ENCODE measurements at places on chromosomes 7 and 10.

GRCh38 chr10:44154956-44155355 lies 229.9 kb downstream of the CXCL12 start:
- no peak for DNase-seq

DNA sequence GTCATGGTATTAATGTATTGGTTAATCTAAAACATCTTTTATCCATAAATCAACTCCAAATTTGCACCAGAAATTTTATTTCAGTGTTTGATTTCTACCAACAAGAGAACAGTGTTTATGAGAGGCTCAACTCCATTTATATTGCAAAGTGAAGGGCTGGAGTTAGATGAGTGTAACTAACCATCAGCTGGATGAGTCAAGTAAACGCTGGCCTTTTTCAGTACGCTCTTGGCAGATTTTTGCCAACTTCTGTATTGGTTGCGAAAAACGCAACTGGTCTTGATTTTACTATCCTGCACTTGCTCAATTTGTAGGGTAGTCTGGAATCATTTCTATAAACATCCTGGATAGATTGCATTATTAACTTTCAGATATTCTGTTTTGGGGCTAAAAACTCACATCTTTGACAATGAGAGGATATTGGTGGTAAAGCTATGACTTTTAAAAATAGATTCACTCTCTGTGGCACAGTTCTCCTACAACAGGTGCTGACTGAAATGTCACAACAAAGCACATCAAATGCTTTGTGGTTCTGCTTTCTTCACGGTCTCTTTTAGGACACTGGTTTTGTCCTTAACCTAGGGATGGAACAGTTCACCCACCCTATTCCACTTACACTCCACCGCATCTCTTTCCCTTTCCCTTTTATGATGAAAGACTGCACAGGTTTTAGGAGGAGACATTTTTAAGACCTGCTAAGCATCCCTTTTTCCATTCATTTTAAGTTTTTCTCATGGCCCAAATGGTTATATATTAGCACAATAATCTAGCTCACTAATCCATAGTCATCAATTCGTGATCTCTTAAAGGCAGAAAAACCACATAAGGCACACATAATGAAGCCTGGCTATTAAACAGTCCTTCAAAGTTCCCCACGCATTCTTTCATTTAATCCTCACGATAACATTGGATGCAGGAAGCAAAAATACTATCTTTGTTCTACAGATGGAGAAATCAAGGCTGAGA lies 12.8 kb downstream of the CACNA2D1 start:
- no peak for DNase-seq

DNA sequence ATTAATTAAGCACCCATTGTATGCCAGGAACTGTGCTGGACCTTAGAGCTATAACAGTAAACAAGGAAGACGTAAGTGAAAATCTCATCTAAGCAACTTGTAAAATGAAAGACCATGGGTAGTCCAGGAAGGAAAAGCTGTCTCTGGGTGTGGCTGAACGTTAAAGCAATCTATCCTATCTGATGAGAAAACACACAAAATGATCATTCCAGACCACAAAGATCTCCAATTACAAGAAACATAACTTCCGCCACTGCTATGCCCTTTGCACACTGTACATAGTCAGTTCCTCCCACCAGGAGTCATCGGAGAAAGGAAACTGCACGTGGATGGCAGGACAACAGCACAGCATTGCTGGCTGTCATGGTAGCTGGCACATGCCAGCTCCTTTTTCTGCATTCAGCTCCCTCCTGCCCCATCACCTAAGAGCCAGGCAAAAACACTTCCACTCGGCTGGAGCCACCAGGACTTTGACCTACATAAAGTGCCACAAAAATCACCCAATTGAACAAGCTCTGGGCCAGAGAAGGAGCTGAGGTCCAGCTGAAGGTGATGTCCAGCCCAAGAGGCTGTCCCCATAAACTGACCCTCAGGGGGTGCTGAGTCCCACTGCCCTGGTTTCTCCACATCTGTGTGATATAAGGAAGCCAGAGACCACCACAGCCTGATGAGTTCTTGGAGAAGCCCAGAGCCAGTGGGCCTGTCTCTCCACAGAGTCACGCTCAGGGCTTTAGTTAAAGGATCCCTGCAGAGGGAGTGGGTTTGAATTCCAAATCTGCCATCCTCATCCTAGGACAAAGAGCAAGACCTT lies 56.4 kb downstream of the STEAP1B start:
- DNase-seq: no peak

DNA sequence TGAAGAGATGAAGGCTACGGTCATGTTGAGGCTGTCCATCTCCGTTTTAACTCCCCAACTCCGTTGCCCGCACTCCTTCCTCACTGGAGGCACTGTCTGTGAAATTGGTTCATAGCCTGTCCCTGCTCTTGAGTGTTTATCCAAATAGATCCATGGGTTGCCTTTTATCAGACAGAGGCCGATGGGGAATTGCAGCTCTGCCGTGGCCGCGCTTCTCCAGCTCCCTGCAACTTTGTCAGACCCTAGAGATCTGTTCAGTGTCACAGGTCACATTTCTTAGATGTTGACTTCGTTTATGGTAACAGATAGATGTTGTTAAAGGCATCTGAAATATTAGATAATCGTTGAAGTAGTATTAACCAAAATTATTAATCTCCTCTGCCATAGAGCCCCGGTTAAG lies 14.7 kb downstream of the PPP2R2D start:
- no peak for DNase-seq

DNA sequence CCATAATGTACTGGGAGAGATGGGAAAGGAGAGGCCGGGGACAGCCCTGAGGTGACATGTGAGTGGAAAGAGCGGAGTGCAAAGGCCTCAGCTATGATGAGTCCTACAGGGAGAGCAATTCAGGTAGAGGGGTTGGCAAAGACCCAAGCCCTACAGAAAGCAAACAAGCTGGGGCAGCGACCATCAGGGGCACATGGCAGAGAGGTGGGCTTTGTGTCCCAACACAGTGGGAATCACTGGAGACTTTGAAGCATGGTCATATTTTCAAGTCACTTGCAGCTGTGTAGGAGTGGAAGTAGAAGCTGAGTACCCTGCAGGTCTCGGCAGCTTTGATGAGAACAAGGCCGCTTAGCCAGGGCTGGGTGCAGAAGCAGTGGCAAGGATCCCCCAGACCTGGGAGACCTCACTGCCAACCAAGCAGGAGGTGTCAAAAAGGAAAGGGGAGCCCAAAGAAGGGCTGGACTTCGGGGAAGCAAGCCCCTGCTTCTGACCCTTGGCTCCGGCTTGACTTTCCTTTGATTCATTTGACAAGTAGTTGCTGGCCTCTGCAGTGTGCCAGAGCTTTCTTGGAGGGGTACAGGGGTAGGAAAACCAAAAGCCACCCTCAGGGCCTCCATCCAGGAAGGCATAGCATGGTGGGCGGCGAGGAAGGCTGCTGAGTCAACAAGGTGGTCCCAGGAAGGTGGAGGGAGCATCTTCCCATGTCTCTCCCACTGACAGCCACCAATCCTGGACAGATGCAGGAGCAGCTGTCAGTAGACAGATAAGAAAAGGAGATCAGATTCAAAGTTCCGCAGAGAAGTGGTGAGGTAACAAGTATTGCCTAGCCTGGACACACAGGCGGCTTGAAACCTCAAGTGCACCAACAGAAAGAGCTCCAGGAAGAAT lies 1.9 kb upstream of the PGAM2 start:
- no peak for DNase-seq

- DNase-seq: no peak
These were observed 536 bp upstream of the POM121 start for GRCh38 chr7:72924386-72924732.

DNA sequence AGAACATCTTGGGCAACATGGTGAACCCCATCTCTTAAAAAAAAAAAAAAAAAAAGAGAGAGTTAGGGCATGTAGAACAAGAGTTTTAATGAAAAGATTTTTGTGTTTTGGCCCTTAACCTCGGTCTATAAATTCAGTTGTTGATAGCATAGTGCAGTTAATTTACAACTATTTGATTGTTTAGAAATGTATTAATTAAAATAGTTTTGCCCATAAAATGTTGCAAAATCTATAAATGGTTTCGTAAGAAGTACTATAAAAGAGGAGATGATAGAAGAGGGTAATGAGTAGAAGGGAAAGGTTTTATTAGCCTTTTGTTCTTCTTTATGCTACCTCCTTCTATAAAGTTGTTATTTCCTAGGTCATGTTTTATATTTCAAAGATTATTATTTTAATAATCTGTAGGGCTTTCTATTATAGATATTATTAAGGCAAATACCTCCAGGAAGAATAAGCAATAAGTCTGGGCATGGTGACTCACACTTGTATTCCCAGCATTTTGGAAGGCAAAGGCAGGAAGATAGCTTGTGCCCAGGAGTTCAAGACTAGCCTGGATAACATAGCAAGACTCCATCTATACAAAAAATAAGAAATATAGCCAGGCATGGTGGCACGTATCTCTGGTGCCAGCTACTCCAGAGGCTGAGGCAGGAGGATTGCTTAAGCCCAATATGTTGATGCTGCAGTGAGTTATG lies 73.3 kb downstream of the MCU start:
- no peak for DNase-seq

DNA sequence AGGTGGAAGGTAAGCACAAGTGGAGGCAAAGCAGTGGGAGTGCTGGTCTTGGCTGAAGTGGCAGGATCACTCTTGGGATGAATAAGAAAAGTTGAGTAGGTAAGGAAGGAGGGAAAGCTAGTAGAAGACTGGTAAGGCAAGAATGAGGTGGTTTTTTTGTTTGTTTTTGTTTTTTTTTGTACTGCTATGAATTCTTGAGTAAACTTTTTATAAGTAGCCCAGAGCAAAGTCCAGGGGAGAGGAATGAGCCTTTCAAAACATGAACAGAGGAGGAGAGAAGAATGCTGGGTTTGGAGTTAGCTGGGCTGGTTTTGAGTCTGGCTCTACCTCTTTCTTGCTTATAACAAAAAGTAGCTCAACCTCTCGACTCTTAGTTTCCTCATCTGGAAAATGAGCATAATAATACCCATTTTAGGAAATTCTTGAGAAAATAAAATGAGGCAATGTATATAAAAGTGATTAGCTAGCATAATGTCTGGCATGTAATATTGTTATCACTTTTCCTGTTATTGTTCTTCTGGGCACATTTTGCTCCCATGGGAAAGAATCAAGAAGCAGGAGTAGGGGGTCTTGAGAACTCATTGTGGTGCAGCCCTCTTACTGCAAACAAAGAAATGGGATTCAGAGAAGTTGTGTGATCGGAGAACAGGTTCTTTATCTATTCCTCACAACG lies 24.1 kb upstream of the LRRC17 start:
- DNase-seq: no peak

DNA sequence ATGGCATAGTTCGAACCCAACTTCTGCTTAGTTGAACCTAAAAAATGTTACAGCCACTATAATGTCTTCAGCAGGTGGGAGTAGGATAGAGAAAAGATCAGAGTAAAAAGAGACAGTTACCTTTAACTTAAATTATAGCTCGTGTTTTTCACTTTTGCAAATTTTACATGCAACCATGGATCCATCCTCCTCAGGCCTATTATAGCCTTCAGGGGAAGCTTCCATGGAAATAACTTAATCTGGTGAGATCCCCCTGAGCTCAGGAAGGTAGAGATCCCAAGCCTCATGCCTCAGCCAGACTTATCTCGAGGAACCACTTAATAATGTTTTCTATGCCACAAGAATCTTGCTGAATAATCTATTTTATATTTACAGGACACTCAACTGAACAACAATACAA lies 159.4 kb upstream of the FAM3C start:
- DNase-seq: no peak

DNA sequence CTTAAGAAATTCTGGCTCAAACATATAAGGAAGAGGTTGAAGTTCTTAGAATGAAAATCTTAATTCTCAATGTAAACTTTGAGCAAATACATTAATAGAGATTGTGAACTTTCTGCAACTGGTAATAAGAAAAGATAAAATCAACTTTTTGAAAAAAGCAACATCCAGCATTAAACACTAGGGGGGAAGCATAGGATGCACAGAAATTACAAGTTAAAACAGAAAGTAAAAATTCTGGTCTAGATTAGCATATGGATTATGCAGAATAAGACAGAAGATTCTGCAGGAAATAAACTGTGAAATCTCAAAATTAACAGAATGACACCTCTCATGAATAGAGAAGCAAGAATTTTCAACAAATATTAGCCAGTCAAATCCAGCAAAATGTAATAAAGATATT lies 38.0 kb upstream of the CAV2 start:
- no peak for DNase-seq

DNA sequence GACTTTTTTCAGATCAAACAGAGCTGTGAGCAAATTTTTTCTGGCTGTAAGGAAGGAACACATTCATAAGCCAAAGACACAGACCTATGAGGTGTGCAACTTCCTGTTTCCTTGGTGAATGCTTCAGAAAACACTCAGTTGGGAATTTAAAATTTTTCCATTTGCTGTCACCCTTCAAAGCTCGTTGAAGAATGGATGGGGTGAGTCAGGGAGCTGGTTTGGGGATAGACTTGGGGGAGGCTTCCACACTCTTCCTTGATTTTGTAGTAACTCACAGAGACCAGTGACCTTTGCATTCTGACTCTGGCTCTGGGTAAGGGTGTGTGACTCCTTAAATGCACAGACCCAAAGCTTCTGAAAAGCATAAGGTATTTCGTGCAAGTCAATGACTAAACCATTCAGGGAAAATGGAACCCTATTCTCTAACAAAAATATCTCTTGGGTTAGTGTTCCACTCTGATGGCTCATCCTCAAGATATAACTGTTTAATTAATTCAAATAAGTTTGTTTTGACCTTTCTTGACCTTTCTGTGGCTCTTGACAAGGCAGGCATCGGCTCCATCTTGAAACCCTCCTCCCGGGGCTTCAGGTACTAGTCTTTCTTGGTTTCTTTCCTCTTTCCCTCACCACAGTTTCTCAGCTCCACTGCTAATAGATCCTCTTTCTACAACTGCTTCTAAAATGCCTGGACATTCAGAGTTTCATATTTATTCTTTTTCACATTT lies 227.8 kb upstream of the INHBA start:
- DNase-seq: no peak
